Stimulated activated CD8-positive, alpha-beta memory T cell treated with anti-CD3 and anti-CD28 coated beads, Interleukin-4, amount 100 ng/mL, for 1 hour (primary cell): ENCODE measurements at places on chromosomes 4 and X.

GRCh38 chr4:26322346-26322745, 1.5 kb downstream of the RBPJ start:
- no peak for DNase-seq

GRCh38 chr4:180057891-180058671, 2185.1 kb upstream of the TENM3 start:
- DNase-seq, result no peak

GRCh38 chrX:42797651-42798269, 19.8 kb upstream of the PPP1R2C start:
- no peak for DNase-seq

GRCh38 chrX:65633826-65634225, 33.6 kb upstream of the MSN start:
- DNase-seq, result no peak

DNA sequence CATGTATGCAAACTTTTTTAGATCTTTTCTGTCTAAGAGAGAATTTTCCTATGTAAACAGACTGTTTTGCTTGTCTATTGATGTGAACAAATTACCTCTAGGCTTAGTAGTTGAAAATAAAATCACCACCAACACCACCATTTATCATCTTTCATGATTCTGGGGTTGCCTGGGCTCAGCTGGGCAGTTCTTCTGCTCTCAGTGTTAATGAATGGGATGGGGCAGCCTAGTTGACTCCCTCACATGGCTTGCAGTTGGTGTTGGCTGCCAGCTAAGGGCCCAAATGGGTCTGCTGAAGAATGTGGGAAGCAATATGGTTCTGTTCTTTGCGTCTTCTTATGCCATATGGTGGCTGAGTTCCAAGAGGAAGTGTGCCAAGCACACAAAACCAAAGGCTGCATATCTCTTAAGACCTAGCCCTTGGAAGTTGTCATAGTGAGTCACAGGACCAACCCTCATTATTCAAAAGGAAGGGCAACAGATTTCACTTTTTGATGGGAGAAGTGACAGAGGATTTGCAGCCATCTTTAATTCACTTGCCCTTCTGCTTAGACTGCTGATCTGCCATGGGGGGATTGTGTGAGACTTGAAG, 17.9 kb downstream of the REELD1 start:
- no peak for DNase-seq

GRCh38 chrX:42714981-42715700, 62.8 kb downstream of the PPP1R2C start:
- no peak for DNase-seq
